ENCODE measurements at places on chromosomes 1 and 21.

GRCh38 chr1:2930913-2931723, 90.1 kb upstream of the ACTRT2 start:
- DNase-seq = no peak

DNA sequence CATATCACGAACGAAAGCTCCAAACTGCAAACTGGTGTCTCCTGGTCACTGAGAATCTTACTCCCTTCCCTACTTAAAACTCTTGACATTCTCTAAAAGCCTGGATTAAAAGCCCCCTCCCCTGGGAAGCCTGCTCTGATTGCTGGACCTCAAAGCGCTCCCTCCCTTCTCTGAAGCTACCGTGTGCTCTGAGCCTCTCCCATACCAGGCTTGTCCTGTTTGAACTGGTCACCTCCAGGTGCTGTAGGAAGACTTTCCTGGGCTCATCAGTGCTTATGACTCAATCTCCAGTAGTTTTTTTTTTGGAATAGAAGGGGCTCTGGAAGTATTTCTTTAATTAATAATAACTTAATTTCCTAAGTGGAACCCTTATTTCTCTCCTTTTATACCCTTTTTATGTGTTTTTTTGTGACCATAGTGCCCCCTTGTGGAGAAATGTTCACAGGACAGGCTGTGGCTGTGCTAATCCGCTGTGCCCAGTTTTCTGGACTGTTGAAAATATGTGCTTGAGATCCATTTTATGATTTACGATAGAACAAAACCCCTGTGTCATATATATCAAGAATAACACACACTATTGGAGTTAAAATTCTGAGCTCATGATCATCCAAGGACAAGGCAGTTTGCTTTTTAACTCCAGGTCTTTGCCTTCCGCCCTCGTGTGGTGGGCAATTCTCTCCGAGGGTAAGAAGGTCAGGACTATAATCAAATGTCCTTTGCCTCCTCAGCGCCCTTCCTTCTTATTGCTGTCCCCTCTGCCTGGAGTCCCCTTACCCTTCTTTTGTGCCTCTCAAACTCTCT, 16.9 kb downstream of the MTARC1 start:
- no peak for DNase-seq

GRCh38 chr1:6738987-6739676, 37.5 kb upstream of the DNAJC11 start:
- DNase-seq = no peak

DNA sequence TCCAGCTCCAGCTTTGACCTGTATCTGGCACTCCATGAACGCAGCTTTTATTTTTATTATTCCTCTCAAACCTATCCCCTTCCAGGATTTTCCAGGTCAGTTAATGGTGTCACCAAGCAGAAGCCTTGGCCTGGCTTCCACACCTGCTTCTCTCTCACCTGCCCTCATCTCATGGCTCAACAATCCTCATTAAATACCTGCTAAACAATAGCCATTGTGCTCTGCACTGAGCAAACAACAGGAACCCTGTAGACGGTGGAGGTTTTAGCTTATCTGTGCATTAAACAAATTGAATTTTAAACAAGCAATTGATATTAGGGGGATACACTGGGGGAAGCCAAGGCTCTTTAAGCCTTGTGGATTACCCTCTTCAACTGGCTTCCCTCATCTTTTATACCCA, 15.3 kb downstream of the PYCR2 start:
- no peak for DNase-seq

DNA sequence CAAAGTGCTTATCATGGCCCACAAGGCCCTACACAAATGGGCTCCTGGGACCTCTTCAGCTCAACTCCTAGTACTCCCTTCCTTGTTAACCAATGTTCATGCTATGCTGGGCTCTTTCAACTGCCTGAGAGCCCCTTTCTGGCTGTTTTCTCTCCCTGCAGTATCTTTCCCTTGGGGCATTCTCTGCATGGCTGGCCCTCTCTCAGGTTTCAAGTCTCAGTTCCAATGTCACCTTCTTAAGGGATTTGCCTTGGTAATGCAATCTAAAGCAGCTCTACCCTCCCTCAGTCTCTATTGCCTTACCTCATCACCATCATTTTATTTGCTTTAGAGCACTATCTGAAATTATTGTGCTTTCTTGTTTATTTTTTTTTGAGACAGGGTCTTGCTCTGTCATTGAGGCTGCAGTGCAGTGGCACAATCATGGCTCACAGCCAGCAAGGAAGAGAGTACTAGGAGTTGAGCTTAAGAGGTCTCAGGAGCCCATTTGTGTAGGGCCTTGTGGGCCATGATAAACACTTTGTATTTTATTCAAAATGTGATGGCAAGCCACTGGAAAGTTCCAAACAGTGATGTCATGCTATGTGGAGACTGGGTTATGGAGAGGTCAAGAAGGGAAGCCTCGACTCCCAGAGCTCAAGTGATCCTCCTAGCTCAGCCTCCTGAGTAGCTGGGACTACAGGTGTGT, 63.4 kb upstream of the SRSF10 start:
- DNase-seq = no peak

DNA sequence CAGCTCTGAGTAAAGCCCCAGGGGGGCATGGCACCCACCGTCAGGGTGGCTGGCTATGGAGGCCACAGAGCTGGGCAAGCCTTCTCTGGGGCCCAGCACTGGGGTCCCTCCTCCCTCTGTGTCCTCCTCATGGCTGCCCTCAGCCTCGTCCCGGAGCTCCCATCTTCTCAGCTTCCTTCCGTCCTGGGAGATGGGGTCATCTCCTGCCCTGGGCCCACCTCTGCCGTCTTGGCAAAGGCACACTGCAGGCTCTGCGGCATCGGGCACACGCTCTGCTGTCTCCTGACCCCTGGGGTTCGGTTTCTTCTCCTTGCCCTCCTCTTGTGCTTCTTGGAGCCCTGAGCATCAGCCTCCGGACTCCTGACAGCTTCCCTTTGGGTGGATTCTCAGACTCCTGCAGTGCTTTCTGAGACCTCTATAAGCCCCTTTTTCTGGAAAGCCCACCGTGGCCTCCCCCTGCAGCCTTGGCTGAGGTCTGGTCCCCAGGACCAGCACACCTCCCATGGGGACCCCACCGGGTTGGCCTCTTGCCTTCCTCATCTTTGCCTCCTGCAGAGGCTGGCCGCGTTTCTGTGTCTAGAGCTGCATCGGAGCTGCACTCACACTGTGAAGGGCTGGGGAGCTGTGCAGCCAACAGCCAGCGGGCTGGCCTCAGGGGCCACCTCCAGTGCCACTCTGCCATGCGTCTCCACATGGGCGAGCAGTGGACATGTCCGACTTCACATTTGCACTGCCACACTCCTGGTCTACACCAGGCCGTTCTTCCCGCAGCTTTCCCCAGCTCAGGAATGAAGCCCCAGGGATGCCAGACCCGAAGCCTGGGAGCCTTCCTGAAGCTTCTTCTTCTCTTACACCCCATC, 11.6 kb downstream of the UMODL1 start:
- no peak for DNase-seq

DNA sequence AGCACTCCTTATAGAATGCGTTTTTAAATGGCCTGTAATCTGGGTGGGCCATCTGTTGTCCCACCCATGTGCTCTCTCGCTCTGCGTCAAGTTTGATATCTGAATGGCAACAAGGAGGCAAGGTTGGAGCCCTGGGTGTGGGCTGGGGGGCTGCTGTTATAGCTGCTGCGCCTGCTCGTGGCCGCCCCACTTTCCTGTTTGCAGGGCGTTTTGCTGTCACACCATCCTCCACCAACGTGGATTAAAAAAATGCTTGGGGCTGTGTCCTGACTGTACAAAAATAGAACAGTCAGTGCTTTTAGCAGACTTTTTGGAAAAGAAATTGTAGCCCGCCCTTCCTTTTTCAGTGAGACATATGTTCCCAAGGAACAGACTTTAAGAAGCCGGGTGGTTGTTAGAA, 25.4 kb downstream of the UMODL1 start:
- DNase-seq = no peak

- DNase-seq = no peak
Measured at GRCh38 chr21:36160850-36161178, 4.2 kb downstream of the DOP1B start.

DNA sequence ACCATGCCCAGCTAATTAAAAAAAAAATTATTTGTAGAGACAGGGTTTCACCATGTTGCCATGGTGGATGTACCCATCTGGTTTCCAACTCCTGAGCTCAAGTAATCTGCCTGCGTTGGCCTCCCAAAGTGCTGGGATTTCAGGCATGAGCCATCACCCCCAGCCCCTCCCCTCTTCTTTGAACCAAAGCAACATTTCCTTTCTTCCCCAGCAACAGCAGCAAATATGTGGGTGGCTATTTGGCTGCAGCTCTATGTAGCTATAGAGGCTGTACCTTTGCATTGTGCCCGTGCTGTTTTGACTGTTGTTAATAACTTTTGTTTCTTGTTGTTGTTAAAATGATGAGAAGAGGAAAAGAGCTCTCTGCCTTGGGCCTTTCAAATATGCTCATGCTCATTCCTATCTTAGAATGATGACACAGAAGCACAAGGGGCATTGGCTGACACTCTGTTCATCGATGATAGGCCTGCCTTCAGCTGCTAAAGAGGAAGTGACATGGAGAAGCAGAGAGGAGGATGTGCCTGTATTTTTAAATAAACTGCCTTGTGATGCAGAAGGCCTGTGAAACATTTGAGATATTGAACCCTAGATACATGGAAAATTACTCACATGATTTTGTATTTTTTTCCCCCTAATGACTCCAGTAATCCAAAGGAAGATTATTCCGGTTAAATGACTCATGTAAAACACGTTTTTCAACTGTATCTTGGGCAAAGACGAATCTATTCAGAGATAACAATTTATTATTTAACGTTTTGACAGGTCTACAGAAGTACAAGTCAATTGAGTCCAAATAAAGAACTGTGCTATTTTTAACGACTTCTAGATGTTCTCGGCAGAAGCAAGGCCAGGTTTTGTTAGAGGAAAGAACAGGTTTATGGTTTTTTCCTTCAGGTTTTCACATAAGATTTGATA, 20.5 kb upstream of the XPR1 start:
- no peak for DNase-seq

DNA sequence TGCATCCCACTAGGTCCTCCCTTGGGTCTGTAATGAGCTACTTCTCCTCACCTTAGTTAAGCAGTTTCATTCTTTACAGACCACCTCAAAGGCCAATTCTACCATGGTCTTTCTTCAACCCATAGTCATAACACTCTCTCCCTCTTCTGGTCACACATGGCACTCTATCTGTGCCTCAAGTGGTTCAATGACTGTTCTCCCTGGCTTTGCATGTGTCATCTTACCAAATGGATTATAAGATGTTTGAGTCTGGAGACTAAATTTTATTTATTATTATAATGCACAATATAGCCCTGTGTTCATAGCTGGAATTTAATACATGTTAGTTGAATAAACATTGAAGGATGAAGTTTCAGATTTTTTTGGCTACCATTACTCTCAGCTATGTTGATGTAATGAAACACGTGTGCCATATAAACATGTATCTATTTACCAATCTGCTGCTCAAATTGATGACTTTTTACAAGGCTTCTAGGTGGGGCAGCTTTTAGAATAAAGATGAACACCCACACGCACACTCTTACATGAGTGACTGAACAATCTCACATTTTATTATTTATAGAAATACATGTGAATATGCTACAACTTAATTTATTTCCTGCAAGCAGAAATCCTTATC, 102.1 kb downstream of the RUNX1 start:
- no peak for DNase-seq

DNA sequence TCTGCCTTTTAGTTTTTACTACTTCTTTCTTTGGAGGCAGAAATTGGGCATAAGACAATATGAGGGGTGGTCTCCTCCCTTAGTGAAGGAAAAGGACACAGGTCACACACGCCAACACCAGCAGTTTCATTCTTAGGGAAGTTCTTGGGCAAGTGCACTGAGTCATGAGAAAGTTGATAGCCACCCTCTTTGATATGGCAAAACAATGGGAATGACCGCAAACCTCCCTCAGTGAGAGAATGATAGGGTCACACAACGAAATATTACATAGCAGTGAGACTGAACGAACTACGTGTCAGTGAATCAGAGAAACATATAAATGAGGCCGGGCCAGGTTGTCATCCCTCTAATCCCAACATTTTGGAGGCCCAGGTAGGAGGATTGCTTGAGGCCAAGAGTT, 20.0 kb downstream of the IL6R start:
- no peak for DNase-seq

DNA sequence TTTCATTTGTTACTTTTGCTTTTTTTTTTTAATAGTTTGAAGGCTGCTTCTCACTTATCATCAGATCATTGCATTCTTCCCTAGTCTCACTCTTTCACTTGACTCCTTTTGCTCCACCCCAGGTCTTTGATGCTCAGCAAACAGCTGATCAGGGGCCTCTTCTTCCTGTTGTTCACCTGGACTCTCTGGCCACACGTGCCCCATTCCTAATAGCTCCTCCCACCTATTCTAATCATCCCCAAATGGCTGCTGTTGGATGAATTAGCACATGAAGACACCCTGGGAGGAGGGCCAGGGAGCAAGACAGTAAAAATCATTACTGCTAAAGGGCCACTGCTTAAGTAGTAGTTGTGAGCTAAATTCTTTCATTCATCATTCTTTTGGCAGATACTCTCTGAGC, 119.5 kb downstream of the MAB21L3 start:
- no peak for DNase-seq

- DNase-seq = no peak
Measured at GRCh38 chr1:186531561-186532165, 70.7 kb upstream of the PDC start.

DNA sequence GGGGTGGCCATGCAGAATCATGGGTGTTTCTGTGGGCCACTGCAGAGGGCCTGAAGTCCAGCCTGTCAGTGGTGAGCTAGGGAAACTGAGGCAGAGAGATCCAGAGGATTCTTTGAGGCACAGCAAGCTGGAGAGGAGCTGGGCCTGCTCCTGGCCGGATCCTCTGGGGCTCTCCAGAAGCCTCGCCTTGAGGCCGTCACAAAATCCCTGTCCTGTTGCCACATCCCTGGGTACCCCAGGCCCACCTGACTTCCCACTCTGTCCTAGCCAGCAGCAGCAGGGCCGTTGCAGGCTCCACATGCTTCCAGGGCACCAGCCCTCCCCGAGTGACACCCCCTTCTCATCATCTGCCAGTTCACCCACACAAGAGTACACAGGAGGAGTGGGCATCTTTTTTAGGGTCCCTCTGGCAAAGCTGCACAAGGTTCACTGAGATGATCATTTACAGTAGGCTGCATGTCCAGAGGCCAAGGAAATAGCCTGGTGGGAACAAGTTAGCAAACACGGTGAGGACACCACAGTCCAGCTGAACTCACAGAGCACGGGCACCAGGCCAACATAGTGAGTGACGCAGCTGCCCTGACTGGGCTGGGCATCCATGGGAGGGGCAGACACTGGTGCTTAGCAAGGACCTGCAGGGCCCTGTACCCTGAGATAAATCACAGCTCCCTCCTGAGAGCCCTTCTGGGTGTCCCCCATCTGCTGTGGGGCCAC, 25.1 kb upstream of the TSPEAR start:
- peak; percentile 80 for DNase-seq

DNA sequence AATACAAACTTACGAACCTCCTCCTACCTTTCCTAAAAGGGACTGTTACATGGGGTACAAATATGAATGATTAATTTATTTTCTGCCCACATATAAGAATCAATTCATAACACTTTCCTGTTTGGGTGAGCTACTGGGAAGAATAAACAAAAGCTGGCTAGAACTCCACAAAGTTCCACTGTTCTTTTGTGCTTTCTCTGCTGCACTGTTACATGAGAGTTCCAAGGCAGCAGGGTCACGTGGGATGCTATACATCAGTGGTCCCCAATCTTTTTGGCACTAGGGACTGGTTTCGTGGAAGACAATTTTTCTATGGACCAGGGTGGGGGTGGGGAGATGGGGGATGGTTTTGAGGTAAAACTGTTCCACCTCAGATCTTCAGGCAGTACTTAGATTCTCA, 2.2 kb upstream of the ANGPTL7 start:
- DNase-seq = no peak

- DNase-seq = no peak
Measured at GRCh38 chr21:44063151-44063912, 43.9 kb upstream of the PWP2 start.

Measured in transverse colon (tissue), 4 donors.